ENCODE measurements at places on chromosomes 5 and 9.

GRCh38 chr5:71864730-71865601 lies 145.9 kb downstream of the CARTPT start:
- DNase-seq: no peak

- no peak for DNase-seq
Measured at GRCh38 chr5:153793699-153794098, 245.0 kb downstream of the FAM114A2 start.

GRCh38 chr5:135448071-135448739 lies 1.1 kb upstream of the DCANP1 start:
- no peak for DNase-seq

GRCh38 chr5:6448622-6449464 lies at the start of gene UBE2QL1:
UBE2QL1 (plus strand) TSS chr5:6448859; CDS start chr5:6448894, 35 bp downstream.
- DNase-seq: peak; percentile 2

GRCh38 chr5:137583129-137583528 lies 84.0 kb upstream of the SPOCK1 start:
- DNase-seq: no peak

DNA sequence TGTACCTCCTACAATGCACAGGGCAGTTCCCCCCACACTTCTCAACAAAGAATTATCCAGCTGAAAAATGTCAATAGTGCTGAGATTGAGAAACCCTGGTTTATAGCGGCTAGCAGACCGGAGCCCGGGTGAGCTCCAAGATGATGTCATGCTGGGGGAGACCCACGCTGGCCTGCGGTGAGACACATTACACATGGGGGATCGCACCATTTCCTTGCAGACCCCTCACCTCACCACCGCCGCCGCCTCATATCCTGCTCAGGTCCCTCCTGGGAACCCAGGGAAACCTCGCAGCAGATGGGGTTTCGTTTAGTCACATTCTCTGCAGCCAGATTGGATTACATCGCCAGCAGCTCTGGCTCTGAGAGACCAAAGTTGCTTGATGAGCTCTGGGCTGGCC lies 14.7 kb upstream of the TNC start:
- no peak for DNase-seq

GRCh38 chr9:134521817-134522501 lies 119.6 kb upstream of the COL5A1 start:
- DNase-seq: no peak

DNA sequence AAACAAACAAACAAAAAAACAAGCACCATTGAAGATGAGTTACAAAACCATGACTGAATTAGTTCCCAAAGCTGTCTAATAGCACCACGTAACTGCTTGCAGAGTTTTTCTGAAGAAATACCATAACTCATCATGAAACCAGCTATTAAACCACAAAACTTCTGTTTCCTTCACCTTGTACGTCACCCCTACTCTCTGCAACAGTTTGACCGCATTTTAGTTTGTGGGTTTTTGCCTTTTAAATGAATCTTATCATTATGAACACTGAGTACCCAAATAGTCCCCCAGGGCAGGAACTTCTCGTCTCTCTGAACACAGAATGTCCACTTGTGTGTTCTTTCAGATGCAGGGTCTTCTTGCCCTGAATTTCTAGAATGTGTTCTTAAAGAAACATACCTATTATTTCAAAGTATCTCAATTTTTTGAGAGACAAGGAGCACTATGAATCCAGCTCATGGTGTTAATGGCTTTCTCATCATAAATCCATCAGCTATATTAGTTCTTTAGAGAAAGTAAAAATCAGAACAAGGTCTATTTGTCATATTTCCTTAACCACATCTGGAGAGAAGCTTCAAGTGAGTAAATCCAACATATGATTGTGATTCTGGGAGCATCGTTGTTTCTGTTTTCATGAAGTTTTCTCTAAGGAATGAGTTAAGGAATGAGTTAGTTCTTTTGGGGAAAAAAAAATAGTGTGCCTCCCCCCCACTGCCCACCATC lies 210.6 kb downstream of the AUH start:
- DNase-seq: peak; percentile 94

DNA sequence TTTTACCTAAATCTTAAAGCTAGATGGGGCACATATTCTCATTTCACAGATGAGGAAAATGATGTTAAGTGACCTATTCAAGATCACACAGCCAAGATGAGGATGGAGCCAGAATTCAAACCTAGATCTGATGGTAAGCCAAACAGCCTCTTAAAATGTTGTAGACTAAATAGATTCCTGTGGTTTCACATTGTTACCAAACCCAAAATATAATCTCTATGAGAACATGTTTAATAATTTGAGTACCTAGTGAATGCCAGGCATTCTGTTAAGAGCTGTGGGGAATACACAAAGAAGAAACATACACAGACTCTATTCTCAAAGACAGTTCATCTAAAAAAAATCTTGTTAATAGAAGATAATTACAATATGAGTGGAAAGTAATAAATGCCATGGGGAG lies 25.2 kb downstream of the HOMER1 start:
- DNase-seq: no peak
